ENCODE measurements at places on chromosomes 2 and 18.

GRCh38 chr2:127347734-127348392, 39.9 kb downstream of the MAP3K2 start:
- no peak for DNase-seq

GRCh38 chr18:5620289-5620688, 76.5 kb upstream of the EPB41L3 start:
- no peak for DNase-seq

DNA sequence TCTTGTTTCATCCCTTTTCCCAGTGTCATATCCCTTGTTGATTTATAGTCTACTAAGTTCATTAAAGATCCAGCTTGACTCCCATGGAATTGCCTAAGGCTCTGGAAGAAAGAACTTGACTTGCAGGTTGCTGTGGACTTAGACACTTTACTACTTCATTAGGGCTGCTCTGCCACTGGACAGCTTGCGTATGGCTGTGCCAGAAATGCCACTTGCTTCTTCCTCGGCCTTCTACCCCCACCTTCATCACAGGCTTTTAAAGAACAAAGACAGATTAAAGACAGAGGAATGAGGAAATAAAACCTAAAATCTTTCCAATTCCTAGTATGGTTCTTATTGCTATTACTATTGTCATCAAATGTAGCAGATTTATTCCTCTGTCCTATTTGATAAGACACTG, 591.7 kb downstream of the BCL11A start:
- DNase-seq = no peak

DNA sequence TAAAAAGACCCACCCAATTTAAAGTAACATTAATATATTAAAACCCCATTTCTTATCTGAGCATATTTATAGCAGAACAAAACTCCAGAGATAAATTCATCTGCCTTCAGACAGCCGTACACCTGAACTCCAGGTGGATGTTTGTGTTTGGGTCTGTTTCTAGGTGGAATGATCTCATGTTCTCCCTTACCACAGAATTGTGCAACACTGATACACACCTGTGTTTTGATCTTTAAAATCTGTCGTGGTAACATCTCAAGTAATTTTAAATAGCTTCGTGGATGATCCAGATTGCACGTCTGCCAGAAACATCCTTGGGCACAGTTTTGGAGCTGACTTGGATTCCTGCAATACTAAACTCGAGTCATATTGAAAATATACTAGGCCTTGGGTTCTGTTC, 207.5 kb upstream of the FOSL2 start:
- no peak for DNase-seq

DNA sequence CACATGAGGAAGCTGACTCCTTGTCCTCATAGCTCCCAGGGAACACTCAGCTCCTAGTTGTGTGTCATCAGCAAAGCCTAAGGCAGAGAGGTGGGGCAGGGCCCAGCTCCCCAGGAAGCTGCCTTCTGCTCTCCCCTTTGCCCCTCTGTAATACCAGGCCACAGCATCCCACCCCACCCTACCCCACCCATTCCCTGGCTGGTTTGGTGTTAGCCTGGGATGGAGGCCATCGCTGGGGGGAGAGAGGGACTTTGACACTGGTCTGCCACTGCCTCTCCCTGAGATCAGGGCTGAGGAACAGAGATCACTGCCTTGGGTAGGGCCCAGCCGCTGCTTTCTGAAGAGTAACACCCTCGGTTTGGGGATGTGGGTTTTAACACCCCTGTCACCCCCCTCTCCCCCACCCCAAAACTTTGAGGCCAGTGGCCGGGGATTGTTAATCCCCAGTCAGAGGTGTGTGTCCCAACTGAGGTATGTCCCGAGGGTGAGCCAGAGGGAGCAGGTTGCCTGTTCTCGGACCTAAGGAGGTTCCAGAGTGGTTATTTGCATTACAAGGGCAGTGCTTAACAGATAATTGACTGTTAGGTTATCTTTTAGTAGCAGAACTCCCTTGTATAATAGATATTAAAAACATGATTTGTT, 41.4 kb downstream of the TET3 start:
- no peak for DNase-seq

- DNase-seq = no peak
Observed at GRCh38 chr2:207014424-207014823, 75.1 kb downstream of the CPO start.

DNA sequence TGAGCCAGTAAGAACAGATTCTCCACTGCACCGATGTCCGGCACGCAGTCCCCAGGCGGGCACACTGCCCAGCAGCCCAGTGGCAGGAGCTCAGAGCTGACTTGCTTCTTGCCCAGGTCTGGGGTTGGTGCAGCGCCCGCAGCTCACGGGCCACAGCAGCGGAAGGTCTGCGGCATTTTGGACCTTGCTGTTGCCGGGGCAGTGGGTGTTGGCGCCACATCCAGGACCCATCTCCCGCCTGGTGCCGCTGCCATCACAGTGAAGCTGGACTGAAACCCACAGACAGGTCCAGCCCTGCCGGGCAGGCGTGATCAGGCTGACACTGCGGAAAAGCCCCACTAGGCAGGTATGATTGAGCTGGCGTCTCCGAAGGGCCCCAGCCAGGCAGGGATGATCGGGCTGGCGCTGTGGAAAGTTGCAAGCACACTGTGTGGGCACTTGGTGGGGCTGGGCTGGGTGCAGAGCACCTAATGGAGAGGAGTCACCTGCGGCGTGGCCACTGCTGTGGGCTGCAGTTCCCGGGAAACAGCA, 75.5 kb downstream of the SLC66A2 start:
- no peak for DNase-seq

GRCh38 chr2:45172760-45173392, 163.6 kb upstream of the SIX2 start:
- DNase-seq = no peak

DNA sequence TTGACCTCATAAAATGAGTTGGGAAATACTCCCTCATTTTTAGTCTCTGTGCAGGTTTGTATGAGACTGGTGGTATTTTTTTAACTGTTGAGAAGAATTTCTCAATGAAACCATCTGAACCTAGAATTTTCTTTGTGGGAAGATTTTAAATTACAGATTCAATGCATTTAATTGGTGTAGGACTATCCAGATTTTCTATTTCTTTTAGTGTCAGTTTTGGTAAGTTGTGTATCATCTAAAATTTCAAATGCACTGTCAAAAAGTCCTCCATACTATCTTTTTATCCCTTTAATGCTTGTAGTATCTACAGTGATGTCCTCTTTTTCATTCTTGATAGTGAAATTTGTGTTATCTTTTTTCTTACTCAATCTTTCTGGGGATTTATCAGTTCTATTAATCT, 1.8 kb upstream of the BOK start:
- DNase-seq = no peak

- no peak for DNase-seq
Observed at GRCh38 chr2:33477473-33478468, 1.3 kb downstream of the RASGRP3 start.

- no peak for DNase-seq
Observed at GRCh38 chr2:24049485-24050021, at the start of gene FKBP1B. Gene FKBP1B (plus strand): TSS chr2:24049741. CDS start chr2:24049850, 109 bp downstream.

DNA sequence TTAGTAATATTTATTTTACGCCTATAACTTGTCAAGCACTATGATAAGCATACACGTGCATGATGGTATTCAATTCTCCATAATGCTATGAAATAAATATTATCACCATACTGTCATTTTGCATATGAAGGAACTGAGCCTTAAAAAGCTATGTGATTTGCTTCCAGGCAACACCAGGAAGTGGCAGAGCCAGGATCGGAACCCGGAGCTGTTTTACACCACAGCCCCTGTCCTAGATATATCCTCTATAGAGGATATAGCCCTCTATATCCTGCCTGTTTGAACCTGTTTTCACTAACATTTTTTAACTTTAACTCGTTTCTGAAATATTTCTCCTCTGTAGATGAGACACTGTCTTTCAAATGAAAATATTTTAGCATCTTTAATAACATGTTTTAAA, 690.0 kb downstream of the SATB2 start:
- DNase-seq = no peak

GRCh38 chr18:62498616-62499262, 24.1 kb upstream of the ZCCHC2 start:
- no peak for DNase-seq

DNA sequence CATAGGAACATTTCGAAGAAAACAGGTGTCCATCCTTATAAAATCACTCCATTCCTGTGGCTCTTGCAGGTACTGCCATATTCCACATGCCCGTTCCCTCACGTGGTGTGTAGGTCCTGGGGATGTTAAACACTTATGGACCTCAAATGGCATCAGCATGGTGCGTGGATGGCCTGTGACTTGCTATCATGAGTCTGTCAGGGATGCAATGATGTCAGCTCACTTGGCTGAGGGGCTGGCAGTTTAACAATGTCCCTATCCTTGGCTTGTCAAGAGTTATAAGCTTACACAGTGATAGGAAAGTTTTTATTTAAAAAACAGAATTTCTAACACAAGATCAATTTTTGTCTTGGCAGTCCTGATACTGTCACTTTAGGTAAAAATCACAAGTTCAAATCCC, 28.8 kb downstream of the MAIP1 start:
- no peak for DNase-seq

- no peak for DNase-seq
Observed at GRCh38 chr18:48554610-48555400, 16.0 kb downstream of the CTIF start.

GRCh38 chr2:86256982-86257381, 57.7 kb downstream of the MRPL35 start:
- DNase-seq = no peak

DNA sequence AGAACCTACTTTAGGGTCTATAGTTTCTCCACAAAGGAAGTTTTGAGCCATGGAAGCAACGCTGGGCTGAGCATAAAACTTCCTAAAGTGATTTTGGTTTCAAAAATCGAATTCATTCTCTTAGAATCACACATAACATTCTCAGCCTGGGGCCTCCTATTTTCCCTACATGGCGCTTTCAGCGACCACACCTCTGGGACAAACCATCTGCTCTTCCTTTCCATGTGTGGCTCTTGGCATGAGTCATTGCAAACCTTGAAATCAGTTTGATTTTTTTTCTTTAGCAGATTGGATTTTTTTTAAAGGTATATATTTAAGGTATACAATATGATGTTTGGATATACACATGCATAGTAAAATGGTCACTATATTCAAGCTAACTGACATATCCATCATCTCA, 72.5 kb upstream of the APCDD1 start:
- no peak for DNase-seq

DNA sequence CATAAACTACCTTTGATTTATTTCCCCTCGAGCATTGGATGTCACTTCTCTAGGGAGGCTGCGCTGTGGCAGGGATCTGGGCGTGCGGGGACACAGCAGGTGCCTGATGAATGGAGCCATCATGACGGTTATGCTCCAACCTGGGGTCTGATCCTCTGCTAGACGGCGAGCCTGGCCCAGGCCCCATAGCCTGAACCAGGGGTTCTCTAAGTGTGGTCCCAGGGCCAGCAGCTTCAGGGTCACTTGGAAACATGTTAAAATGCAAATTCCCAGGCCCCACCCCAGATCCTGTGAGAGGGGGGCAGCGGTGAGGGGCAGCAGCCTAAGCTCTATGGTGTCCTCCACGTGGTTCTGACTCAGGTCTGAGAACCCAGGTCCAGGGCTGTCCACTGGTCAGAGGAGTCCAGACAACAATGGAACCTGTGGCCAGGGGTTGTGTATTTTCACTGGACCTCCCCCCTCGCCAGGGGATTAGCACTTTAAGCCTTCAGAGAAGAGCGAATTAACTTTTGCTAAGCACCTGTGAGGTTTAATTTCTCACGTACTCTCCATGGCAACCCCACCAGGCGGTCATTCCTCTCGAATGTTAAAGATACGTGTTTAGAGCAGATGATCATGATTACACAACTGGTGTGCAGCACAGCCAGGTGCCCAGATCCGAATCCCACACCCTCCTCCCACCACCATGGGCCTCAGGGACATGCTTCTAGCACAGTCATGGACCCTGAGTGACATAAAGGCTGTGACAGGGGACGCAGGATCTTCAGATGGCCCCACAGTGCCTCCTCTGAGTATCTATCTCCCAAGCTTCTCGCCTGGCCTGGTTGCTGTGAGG, 1.6 kb upstream of the ARHGEF4 start:
- no peak for DNase-seq

DNA sequence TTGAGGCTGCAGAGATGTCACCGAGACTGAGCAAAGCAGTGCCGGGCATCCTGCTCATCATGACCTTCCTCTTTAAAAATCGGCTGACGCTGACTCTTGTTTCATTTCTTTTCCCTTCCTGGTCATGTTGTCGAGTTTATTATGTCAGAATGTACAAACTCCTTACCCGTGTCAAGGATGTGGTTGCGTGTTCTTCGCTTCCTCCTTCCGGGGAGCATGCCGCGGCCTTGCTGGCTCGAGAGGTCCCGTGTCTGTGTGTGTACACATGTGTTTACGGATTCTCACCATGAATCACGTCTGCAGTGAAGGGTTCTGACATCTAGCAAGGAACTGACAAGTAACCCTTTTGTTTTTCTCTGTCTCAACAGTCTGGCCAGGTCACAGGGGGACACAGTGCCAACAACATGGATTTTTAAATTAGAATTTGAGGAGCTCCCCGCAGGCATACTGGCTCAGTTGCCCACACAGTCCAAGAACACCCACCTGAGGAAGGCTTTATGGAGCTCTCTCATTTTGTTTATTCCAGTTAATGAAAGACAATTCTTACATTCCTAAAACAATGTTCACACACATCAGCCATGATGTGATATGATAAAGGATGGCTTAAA, 60.2 kb downstream of the MYT1L start:
- DNase-seq = no peak

DNA sequence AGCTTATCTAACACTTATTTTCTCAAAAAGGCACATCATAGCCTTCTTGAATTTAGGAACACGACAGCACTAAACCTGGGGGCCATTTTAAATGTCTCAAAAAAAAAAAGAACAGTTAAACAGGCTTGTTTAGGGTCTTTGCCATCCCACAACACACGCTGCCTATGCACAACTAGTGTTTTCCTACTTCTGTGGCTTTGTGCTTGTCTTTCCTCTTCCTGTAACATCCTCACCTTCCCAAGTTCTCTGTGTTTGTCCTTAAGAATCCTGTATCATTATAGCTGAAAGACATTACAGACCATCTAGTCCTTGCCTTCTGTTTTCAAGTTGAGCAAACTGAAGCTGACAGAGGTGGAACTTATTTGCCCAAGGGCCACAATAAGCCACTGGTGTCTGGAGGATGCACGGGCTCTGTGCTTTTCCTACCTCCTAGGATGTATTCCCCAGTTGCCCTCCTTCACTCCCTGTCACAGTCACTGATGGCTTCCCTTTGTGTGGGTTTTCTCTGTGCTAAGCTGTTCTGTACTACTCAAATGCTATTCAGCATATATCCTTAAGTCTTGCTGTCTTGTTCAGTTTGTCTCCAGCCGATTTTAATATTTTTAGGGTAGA, 22.6 kb downstream of the SNRPD1 start:
- no peak for DNase-seq
